ENCODE measurements at places on chromosomes 6 and 20.

DNA sequence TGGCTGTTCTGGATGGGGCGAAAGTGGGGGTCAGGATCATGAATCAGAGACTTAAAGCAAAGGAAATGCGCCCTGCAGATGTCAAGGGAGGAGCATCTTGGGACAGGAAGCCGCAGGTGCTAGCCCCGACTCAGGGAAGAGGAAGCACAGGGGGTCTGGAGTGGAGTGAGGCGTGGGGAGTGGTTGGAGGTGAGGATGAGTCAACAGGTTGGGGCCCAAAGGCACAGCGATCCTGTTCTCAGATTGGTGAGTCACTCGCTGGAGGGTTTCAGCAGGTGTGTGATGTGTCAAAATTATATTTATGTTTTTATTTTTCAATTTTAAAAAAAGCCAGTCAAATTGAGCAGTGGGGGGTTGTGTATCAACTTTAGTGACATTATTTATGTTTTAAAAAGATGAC, 19.0 kb downstream of the PACSIN1 start:
- no peak for DNase-seq

- no peak for DNase-seq
These were observed 61.7 kb upstream of the EYA4 start for GRCh38 chr6:133179481-133179880.

DNA sequence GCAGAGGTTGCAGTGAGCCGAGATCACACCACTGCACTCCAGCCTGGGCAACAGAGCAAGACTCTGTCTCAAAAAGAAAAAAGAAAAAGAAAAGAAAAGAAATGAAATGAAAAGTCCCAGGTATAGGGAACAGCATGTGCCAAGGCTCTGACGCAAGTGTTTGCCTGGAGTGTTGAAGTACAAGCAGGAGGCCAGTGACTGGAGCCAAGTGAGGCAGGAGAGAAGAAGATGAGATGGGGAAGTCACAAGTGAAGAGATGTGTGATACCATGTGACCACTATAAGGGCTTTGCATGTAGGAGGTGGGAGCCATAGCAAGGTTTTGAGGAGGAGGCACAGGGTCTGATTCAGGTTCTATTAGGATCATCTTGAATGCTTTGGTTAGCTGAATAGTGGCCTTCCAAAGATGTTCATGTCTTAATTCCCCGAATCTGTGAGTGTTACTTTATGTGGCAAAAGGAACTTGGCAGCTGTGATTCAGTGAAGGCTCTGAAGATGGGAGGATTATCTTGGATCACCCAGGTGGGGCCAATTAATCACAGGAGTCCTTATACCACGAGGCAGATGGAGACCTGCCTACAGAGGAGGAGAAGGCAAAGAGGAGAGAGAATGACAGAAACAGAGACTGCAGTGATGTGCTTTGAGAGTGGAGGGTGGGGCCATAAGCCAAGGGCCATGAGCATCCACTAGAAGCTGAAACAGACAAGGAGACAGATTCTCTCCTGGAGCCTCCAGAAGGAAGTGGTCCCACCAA, 91.1 kb upstream of the PTPN1 start:
- no peak for DNase-seq

DNA sequence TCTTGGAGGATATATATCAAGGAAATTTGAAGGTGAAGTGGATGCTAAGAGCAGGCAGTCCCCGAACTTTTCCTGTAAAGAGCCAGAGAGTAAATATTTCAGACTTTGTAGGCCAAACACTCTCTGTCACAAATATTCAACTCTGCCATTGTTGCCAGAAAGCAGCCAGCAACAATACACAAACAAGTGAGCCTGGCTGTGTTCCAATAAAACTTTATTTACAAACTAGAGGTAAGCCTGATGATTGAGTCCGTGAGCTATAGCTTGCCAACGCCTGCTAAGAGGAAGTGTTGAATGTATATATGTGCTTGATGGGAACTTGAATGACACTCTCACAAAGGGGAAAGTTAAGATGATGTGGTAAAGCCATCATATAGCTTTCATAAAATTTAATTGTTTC, 166.0 kb upstream of the PLN start:
- DNase-seq = no peak
